Myometrial cell (primary cell): ENCODE measurements at places on chromosomes 3 and 15. TPM values are rescaled to one million over a fixed set of nuclear protein-coding genes. Genes with fewer than 3 reads are reported as not detected.

The TMEM207 gene
- total RNA-seq = not detected in 2 replicates

The GOLGA8N gene
- 0.71 and 2.3 TPM in 2 replicates for total RNA-seq

The CFAP100 gene
- not detected in 2 replicates for total RNA-seq

The P2RY14 gene
- total RNA-seq = not detected in 2 replicates

The CNTN3 gene
- 0.58 and 0.71 TPM in 2 replicates for total RNA-seq

The STRIT1 gene
- total RNA-seq = not detected in 2 replicates

The EPHB3 gene
- total RNA-seq = 1.4 and 2.1 TPM in 2 replicates

The IQCF5 gene
- not detected in 2 replicates for total RNA-seq

The ANO10 gene
- total RNA-seq = 44.4 and 54.1 TPM in 2 replicates

The LMLN gene
- 4.9 and 8.7 TPM in 2 replicates for total RNA-seq

The TEX9 gene
- 0.58 and 1.9 TPM in 2 replicates for total RNA-seq

The MESP1 gene
- total RNA-seq = 0.18 TPM in 1 of 2 replicates, not detected in the other

The CCR3 gene
- not detected in 2 replicates for total RNA-seq

The CX3CR1 gene
- total RNA-seq = not detected in 2 replicates

The PAK6 gene
- not detected in 2 replicates for total RNA-seq

The BSN gene
- total RNA-seq = under 0.01 TPM in 1 of 2 replicates, not detected in the other

The RAB43 gene
- total RNA-seq = 16.4 and 19.3 TPM in 2 replicates

The TIMP4 gene
- 12.9 and 21.3 TPM in 2 replicates for total RNA-seq

The PCLAF gene
- 62.9 and 71.2 TPM in 2 replicates for total RNA-seq

The TMEM212 gene
- not detected in 2 replicates for total RNA-seq

The HMCES gene
- 33.4 and 47.9 TPM in 2 replicates for total RNA-seq

The OXSR1 gene
- total RNA-seq = 29.7 and 30.5 TPM in 2 replicates

The ST8SIA2 gene
- not detected in 2 replicates for total RNA-seq

The TIGIT gene
- total RNA-seq = not detected in 2 replicates

The KCTD6 gene
- total RNA-seq = 3.5 and 3.7 TPM in 2 replicates

The LRRIQ4 gene
- total RNA-seq = not detected in 2 replicates

The GABRR3 gene
- total RNA-seq = not detected in 2 replicates

The ESYT3 gene
- total RNA-seq = under 0.01 and 0.58 TPM in 2 replicates

The ADIPOQ gene
- total RNA-seq = not detected in 2 replicates

The FGF7 gene
- 69.2 and 92.2 TPM in 2 replicates for total RNA-seq

The ZCWPW2 gene
- not detected in 2 replicates for total RNA-seq

The GOLGA6L9 gene
- under 0.01 and 1.6 TPM in 2 replicates for total RNA-seq

The IQCH gene
- 2.3 and 4.0 TPM in 2 replicates for total RNA-seq

The IL17RB gene
- not detected in 2 replicates for total RNA-seq

The PXYLP1 gene
- 6.3 and 8.2 TPM in 2 replicates for total RNA-seq

The GOLGA8J gene
- not detected in 2 replicates for total RNA-seq

The TBC1D23 gene
- total RNA-seq = 55.6 and 100 TPM in 2 replicates

The CMTM8 gene
- 0.18 and 1.4 TPM in 2 replicates for total RNA-seq

The CASR gene
- not detected in 2 replicates for total RNA-seq

The PLSCR2 gene
- 0.18 TPM in 1 of 2 replicates, not detected in the other for total RNA-seq

The GSK3B gene
- 26.5 and 33.8 TPM in 2 replicates for total RNA-seq

The ABI3BP gene
- 13.3 and 16.1 TPM in 2 replicates for total RNA-seq

The MAP6D1 gene
- total RNA-seq = 8.9 and 10.4 TPM in 2 replicates

The SLC6A20 gene
- total RNA-seq = not detected in 2 replicates

The MIX23 gene
- total RNA-seq = 37.0 and 40.9 TPM in 2 replicates

The RNF7 gene
- 109 and 140 TPM in 2 replicates for total RNA-seq

The ARNT2 gene
- total RNA-seq = 6.2 and 9.5 TPM in 2 replicates

The CLRN1 gene
- not detected in 2 replicates for total RNA-seq

The COL6A5 gene
- not detected in 2 replicates for total RNA-seq

The PAQR5 gene
- 2.6 and 3.5 TPM in 2 replicates for total RNA-seq

The PSTPIP1 gene
- total RNA-seq = 0.18 TPM in 1 of 2 replicates, not detected in the other

The EBLN2 gene
- 0.29 and 0.35 TPM in 2 replicates for total RNA-seq

The PLOD2 gene
- 130 and 185 TPM in 2 replicates for total RNA-seq

The LSMEM2 gene
- total RNA-seq = not detected in 2 replicates
